ENCODE measurements at places on chromosomes 16 and 17. TPM values are rescaled to one million over a fixed set of nuclear protein-coding genes. Genes with fewer than 3 reads are reported as not detected.

HOXB1 gene
- 0.96 TPM for total RNA-seq

DNA sequence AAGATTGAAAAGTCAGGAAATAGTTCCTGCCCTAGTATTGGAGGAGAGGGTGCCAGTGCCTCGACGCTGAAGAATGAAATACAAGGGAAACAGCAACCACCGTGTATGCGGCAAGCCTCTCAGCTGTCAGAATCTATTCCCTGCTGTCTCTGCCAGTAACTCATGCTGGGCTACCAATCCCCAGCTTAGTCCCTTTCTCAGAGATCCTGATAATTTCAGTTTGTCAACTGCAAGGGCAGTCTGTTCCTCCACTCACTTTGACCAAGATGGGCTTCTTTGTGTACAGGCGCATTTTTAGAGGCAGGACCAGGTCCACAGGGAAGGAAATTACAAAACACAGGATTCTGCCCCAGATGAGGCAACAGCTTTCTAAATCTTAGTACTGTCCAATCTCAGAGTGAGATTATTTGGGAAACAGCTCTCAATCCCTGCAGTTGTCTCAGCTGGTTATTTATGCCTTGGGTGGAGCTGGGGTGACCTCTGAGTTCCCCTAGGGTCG, 1.3 kb downstream of the NQO1 start:
- H3K36me3 ChIP-seq, result peaks cover 12% of the 10 kb centered on the region
- peak overlapping the region; percentile 100 for H3K27ac ChIP-seq
- no peaks in the 10 kb centered on the region for H3K27me3 ChIP-seq
- peaks cover 53% of the 10 kb centered on the region for H3K4me1 ChIP-seq
- no peak for DNase-seq

GRCh38 chr16:65075877-65076276, 46.0 kb downstream of the CDH11 start:
- no peak overlapping the region for H3K4me3 ChIP-seq
- peaks cover 6% of the 10 kb centered on the region for H3K27me3 ChIP-seq
- no peaks in the 10 kb centered on the region for H3K36me3 ChIP-seq
- H3K27ac ChIP-seq, result no peak overlapping the region
- no peaks in the 10 kb centered on the region for H3K4me1 ChIP-seq

- DNase-seq, result no peak
- H3K36me3 ChIP-seq, result no peaks in the 10 kb centered on the region
- H3K27ac ChIP-seq, result no peak overlapping the region
- H3K27me3 ChIP-seq, result peaks cover 37% of the 10 kb centered on the region
- H3K4me1 ChIP-seq, result peaks cover 18% of the 10 kb centered on the region
- no peak overlapping the region for H3K4me3 ChIP-seq
These were observed 272.4 kb downstream of the C16orf95 start for GRCh38 chr16:87044829-87045228.

DNA sequence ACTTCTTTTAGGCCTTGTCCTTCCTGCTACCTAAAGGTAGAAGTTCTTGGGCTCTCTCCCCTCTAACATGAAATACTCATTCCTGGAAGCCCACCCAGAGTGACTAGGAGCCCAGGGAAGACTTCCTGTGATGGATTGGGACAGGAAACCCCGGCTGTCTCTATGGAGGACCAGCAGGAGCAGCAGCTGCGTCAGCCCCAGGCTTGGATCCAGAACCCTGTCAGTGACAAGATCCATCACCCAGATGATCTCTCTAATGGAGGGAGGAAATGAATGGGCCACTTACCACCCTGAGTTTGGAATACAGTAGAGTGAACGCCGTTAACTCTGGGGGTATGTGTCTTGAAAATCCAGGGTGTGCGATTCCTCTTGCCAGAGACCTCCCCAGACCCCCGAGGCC, 195.7 kb upstream of the WSCD1 start:
- no peak overlapping the region for H3K4me3 ChIP-seq
- H3K4me1 ChIP-seq, result no peaks in the 10 kb centered on the region
- no peak for DNase-seq
- H3K27me3 ChIP-seq, result peaks cover 31% of the 10 kb centered on the region
- H3K36me3 ChIP-seq, result no peaks in the 10 kb centered on the region
- H3K27ac ChIP-seq, result no peak overlapping the region

DNA sequence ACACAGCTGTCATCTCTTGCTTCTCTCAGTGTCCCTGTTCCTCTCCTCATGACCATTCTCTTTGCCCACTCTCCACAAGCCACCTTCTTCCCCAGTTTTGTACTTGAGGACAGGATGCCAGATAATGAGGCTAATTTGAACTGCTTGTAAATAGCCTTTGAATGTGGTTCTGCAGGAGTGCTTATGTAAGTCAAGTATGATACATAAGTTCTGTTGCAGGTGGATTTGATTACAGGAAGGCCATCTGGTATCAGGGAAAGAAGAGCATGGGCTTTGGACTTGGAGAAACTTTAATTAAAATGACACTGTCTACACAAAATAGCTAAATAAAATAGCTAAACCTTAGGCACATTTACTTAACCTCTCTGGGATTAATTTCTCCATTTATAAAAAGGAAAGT, 120.2 kb upstream of the HLF start:
- H3K36me3 ChIP-seq, result peaks cover 4% of the 10 kb centered on the region
- no peaks in the 10 kb centered on the region for H3K4me1 ChIP-seq
- H3K4me3 ChIP-seq, result no peak overlapping the region
- H3K27me3 ChIP-seq, result no peaks in the 10 kb centered on the region

- no peak overlapping the region for H3K4me3 ChIP-seq
- no peak for DNase-seq
- H3K36me3 ChIP-seq, result no peaks in the 10 kb centered on the region
- H3K27ac ChIP-seq, result no peak overlapping the region
- no peaks in the 10 kb centered on the region for H3K27me3 ChIP-seq
- no peaks in the 10 kb centered on the region for H3K4me1 ChIP-seq
These were observed 496.8 kb downstream of the XYLT1 start for GRCh38 chr16:16973707-16974591.

DNA sequence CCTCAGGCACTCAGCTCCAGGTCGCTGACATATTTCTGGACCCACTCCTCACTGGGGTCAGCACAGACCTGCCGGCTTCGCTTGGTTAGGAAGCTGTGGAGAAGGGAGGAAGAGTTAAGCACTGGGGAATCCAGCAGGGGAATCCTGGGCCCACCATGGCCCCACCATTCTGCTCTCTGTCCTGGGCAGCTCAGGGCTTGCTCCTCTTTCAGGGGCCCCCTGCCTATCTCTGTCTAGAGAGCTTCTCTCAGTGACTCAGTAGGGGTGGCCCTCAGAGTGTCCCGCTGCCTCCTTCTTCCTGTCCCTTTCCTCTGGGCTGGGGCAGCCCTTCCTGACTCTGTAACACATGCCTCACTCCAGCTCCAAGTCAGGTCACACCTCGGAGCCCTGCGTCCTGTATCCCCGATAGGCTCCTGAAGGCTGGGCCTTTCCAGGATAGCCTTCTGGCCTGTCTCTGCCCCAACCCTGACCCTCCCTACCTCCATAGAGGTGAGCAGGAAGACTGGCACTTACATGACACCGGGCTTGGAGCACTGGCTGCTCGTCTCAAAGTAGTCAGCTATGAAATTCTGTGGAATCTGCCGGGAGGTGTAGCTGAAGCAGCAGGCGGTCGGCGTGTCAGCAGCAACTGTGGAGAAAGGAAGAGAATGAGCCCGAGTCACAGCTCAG, 1.1 kb downstream of the CCL3 start:
- no peak for DNase-seq
- peaks cover 9% of the 10 kb centered on the region for H3K27me3 ChIP-seq
- peaks cover 27% of the 10 kb centered on the region for H3K4me1 ChIP-seq

DNA sequence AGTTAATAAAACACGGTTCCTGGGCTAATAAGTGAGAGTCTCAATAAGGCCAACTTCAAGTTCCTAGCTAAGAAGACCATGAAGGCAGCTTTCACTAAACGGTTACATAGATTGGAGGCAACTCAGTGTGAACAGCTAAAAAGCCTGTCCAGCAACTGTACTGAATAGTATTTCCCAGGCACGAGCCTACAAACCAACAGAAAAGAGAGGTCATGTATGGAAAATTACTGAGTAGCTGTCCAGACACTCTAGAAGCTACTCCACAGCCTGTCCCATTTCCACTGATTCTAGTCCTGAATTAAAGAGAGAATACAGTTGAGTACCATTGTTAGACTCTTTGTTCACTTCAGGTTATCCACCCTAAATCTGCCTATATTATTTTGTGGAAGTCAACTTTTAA, 36.5 kb upstream of the C17orf78 start:
- no peak overlapping the region for H3K4me3 ChIP-seq
- no peaks in the 10 kb centered on the region for H3K27me3 ChIP-seq
- no peak for DNase-seq
- peaks cover 2% of the 10 kb centered on the region for H3K4me1 ChIP-seq
- no peak overlapping the region for H3K27ac ChIP-seq
- H3K36me3 ChIP-seq, result peaks cover 5% of the 10 kb centered on the region

ATAD5 gene
- total RNA-seq, result 14.0 TPM

GRCh38 chr16:46830417-46830901, 521 bp downstream of the C16orf87 start:
- H3K4me3 ChIP-seq, result peak overlapping the region; percentile 98
- peak overlapping the region; percentile 98 for H3K27ac ChIP-seq
- no peaks in the 10 kb centered on the region for H3K36me3 ChIP-seq
- H3K27me3 ChIP-seq, result no peaks in the 10 kb centered on the region

DNA sequence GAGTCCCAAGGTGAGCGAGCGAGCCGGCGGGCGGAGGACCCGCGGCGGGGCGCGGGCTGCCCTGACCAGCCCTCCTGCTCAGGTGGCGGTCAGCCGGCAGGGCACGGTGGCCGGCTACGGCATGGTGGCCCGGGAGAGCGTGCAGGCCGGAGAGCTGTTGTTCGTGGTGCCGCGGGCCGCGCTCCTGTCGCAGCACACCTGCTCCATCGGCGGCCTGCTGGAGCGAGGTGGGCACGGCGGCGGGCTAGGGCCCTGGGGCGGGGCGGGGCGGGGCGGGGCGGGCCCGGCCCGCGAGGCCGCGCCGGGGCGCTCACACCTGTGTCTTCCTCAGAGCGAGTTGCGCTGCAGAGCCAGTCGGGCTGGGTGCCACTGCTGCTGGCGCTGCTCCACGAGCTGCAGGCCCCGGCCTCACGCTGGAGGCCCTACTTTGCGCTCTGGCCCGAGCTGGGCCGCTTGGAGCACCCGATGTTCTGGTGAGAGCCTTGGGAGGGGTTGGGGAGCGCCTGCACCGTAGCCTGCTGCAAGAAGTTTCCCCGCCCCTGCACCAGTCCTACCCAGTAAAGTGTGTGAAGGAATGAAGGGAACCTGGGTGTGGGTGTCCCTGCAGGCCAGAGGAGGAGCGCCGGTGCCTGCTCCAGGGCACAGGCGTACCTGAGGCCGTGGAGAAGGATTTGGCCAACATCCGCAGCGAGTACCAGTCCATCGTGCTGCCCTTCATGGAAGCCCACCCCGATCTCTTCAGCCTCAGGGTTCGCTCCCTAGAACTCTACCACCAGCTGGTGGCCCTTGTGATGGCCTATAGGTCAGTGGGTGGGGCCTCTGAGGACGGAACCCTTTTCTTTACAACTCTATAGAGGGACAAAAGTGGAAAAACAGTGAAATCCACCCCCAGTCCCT, 802 bp downstream of the SETD6 start:
- H3K4me3 ChIP-seq, result peak overlapping the region; percentile 91
- H3K36me3 ChIP-seq, result peaks cover 12% of the 10 kb centered on the region
- peak overlapping the region; percentile 97 for H3K27ac ChIP-seq
- peaks cover 17% of the 10 kb centered on the region for H3K4me1 ChIP-seq
- no peaks in the 10 kb centered on the region for H3K27me3 ChIP-seq
- DNase-seq, result no peak

CCL7 gene
- total RNA-seq, result not detected

GRCh38 chr17:59829217-59830006, 63.3 kb downstream of the TUBD1 start:
- DNase-seq, result no peak
- no peak overlapping the region for H3K4me3 ChIP-seq
- peak overlapping the region; percentile 91 for H3K27ac ChIP-seq
- H3K4me1 ChIP-seq, result peaks cover 51% of the 10 kb centered on the region
- H3K27me3 ChIP-seq, result no peaks in the 10 kb centered on the region

DNA sequence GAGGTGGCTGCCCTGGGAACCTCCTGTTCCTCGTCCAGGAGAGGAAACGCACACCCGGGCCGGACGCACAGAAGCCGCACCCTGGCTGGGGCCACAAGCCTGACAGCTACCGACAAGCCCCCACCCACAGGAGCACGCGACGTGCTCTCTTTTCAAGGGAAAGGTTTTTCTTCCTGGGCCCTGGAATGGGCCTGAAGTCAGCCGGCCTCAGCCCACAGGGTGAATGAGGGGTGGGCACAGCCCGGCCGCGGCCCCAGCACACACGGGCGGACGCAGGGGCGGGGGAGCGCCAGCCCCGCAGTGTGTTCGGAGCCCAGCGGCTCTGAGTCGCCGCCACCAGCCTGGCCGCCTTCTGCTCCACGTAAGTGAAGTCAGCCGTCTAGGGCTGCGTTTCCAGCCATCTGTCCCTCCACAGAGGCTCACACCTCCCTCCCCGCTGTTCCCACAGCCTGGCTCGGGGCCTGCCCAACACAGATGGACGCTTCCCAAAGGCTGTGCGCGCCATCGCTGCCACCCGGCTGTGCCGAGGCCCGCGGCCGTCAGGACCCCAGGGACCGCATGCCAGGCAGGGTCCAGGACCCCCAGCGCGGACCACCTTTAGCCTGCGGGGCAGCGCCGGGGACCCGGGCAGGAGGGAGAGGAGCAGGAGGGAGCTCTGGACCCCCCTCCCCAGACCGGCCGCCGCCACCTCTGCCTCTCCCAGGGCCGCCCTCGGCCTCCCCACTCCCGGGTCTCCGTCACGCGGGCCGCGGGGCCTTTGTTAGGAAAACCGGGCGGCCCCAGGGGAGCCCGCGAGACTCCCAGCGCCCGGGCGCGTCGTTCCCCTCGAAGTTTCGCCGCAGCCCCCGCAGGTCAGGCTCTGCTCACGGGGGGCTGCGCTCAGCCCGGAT, 36.8 kb downstream of the CBFA2T3 start:
- H3K36me3 ChIP-seq, result no peaks in the 10 kb centered on the region
- DNase-seq, result no peak
- H3K4me3 ChIP-seq, result peak overlapping the region; percentile 55
- no peaks in the 10 kb centered on the region for H3K4me1 ChIP-seq
- no peak overlapping the region for H3K27ac ChIP-seq
- peaks cover 26% of the 10 kb centered on the region for H3K27me3 ChIP-seq

- no peak for DNase-seq
- no peaks in the 10 kb centered on the region for H3K36me3 ChIP-seq
- no peaks in the 10 kb centered on the region for H3K27me3 ChIP-seq
- no peak overlapping the region for H3K4me3 ChIP-seq
These were observed 162.5 kb downstream of the PRKCA start for GRCh38 chr17:66464921-66465320.

PIRT gene
- not detected for total RNA-seq

- DNase-seq, result peak; percentile 88
- peaks cover 21% of the 10 kb centered on the region for H3K27me3 ChIP-seq
- H3K27ac ChIP-seq, result peak within 1 kb of the TSS; percentile 31
- peaks cover 3% of the 10 kb centered on the region for H3K4me1 ChIP-seq
- H3K36me3 ChIP-seq, result no peaks in the 10 kb centered on the region
These were observed at the start of gene CDH15 for GRCh38 chr16:89171216-89172170. CDH15 (plus strand) TSS chr16:89171748; CDS start chr16:89171832, 84 bp downstream.

GRCh38 chr16:11783319-11784037, 13.6 kb downstream of the ZC3H7A start:
- peak overlapping the region; percentile 62 for H3K27ac ChIP-seq
- no peak overlapping the region for H3K4me3 ChIP-seq
- H3K27me3 ChIP-seq, result no peaks in the 10 kb centered on the region
- no peak for DNase-seq

- peak; percentile 44 for DNase-seq
- no peak overlapping the region for H3K4me3 ChIP-seq
- no peak overlapping the region for H3K27ac ChIP-seq
- no peaks in the 10 kb centered on the region for H3K4me1 ChIP-seq
- H3K27me3 ChIP-seq, result peaks cover 43% of the 10 kb centered on the region
- no peaks in the 10 kb centered on the region for H3K36me3 ChIP-seq
These were observed 174.8 kb downstream of the PRKCB start for GRCh38 chr16:24010440-24011089.
